ENCODE measurements at places on chromosomes 3 and 15.

DNA sequence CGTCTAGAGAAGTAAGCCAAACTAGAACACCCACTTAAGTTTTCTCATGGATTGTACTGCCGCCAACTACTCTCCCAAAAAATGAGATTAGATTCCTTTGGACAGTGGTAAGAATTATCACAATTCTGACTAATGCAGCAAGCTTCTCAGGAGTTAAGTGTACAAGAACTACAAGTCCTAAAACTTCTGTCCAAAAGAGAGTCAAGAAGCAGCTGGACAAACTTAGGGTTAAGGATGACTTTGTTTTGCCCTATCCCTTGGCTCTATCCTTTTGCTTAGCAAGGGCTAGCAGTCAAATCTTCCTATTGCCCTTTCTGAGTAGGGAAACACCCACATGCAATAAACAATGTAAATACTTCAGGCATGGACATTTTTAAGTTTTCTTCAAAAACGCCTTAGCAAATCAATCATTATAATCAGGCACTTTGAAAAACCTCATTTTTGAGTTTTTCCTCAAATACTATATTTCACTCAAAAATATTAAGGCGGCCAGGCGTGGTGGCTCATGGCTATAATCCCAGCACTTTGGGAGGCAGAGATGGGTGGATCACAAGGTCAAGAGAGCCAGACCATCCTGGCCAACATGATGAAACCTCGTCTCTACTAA, 19.5 kb downstream of the RAF1 start:
- DNase-seq = no peak

DNA sequence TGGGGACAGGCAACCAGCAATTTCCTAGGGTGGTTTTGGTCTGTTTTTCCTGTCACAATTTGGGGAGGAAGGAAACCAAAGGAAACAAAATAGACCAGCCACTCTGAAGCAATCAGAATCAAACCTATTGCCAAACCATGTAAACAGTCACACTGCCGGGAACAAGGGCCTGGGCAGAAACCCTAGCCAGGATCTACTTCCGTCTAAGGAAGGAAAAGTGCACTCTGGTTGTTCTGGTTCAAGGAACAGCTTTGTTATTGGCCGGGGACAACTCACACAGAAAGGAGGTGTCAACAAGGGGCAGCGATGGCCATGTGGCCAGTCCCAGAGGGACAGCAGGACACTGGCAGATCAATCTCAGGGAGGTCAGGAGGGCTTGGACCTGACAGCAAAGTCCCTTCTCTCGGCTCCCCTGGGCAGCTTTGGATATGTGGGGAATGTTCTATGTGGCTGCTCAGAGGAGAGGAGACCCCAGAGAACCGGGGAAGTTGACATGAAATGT, 17.5 kb upstream of the RAD18 start:
- DNase-seq = no peak

- no peak for DNase-seq
These were observed 25.0 kb upstream of the CYP11A1 start for GRCh38 chr15:74392451-74392830.

DNA sequence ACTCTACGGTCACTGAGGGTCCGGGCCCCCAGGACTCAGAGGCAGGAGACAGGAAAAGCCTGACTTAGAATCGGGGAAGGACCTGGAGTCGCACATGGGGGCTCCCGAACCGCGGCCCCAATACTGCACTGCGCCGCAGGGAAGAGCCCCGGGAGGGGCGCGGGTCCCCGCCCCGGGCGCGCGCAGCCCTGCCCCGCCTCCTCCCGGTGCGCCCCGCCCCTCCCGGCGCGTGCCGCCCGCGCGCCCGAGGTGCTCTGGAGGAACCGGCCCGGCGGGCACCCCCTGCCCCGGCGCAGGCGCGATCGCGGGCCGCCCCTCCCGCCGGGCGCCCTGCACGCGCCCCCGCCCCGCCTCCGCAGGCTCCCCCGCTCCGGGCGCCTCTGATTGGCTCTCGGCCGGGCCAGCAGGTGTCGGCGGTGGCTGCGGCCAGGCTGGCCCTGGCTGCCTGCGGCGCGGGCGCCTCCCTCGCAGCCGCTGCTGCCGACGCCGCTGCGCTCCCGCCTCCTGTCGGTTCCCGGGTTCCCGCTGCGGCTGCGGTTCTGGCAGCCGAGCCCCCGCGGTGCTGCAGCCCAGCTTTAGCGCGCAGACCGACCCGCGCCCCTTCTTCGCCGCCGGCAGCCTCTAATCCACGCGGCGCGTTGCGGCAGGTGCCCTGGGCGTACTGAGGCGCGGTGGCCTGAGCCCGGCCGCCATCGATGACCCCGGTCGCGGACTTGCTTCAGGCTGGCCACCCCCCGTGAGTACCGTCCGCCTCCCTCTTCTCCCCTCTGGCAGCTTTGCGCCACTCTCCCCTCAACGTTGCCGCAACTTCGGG, at the start of gene MYRIP:
Gene MYRIP, plus strand, starts transcription at position 429 of the 814 bp plus-strand sequence. CDS start 91,208 bp downstream, outside the sequence.
- DNase-seq = no peak

DNA sequence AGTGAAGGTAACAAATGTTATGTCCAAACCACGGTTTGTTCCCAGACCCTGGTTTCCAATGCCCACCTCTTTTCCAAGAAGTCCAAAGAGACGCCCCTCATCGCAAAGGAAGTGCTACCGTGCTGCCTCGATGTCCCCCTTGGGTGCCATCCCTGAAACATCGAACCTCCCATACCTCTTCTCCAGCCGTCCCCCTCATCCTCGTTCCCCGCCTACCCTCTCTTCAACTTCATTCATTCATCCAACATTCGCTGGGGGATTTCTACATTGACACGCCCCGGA, 467 bp downstream of the TIPIN start:
- DNase-seq = no peak

GRCh38 chr15:99071091-99071680, 33.7 kb upstream of the SYNM start:
- DNase-seq = no peak

GRCh38 chr3:33834096-33834453, 35.6 kb downstream of the PDCD6IP start:
- DNase-seq = no peak

DNA sequence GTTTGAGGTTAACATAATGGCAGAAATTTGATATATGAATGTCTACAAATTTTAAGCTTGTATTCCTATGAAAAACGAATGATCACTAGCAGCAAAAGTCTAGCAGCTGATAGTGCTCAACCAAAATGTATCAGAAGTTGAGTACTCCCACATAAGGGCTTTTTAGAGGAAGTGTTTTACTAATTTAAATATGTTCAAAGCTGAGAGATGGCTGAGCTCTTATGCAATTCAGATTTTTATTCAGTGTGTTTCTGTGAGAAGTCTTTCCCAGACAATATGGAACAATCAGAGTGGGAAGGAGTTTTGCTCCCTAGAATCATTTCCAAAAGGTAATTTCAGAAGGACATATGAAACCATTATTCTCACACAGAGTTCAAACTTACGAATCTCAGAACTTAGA, 327.0 kb downstream of the ZPLD1 start:
- DNase-seq = no peak

DNA sequence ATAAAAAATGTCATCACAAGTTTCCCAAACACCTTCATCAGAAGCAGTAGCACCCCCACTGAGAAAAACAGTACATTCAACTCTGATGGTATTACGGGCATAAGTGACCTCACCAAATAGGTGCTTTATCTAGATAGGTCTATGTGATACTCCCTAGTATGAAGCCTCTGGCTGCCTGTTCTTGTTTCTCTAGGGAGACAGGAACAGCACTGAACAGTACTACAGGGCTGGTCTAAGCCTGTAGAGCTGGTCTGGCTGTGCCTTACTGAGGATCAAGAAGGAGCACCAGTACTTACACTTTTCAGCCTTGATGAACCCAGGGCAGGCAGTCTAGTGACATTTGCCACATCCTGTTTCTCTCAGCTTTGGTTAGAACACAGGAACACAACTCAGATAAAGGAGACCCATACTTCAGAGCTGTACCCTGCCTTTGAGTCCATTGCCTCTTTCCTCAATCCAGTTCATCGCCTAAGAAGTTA, 35.9 kb downstream of the OXNAD1 start:
- peak; percentile 53 for DNase-seq

DNA sequence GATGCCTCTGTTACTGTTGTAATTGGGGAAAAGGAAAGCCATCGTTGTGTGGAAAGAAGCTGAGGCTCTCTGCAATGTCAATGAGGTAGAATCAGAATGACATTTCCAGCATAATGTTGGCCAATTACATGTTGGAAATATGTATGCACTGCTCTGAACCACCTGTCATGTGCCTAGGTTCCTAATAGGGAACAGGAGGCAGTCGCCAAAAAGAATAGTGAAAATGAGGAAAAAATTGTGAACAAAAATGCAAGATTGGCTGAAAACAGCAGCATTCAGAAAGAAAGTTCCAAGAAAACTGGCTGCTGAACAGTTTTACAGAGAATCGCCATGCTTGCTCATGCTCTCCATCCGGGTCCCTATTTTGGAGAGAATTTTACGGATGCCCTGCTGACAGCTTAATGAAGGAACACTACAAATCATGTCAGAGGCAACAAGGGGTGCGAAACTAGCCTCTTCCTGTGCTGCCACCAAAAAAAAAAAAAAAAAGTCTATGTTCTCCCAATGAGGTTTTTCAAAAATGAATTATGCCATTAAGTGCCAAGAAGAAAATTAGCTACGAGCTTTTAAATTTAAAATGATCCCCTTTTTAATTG, 305.9 kb upstream of the ARRDC4 start:
- no peak for DNase-seq

DNA sequence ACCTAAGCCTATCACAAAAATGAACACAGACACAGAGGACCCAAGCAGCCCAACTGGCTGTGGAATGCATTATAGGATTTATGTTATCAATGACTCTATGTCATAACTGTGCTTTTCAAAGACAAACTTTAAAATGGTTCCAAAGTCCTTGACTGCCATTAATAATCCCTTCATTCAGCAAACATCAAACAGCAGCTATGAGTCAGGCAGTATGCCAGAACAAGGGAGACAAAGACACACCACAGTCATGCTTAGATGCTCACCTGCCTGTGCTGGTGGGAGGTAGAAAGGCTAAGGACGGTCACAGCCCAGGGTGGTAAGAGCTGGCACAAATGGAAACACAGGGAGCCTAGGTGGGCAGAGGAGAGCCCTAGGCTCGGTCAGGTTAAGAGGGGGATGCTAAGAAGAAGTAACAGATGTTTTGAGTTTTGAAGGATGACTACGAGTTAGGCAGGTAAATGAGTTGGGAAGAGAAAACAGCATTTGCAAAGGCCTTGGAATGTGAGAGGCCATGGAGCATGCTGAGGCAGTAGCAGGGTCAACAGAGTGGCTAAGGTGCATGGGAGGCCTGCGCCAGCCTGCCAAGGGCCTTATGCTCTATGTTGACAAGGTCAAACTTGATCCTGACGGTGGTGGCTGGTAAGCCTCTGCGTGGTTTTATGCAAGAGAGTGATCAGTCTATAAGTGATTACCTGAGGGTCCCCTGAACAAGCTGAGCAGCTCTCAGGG, 23.0 kb downstream of the NMNAT3 start:
- no peak for DNase-seq

GRCh38 chr3:114718071-114718897, 424.5 kb downstream of the TIGIT start:
- no peak for DNase-seq

- DNase-seq = no peak
These were observed 12.4 kb downstream of the GYG1 start for GRCh38 chr3:149003653-149004305.

GRCh38 chr3:37291275-37291700, 116.9 kb upstream of the LRRFIP2 start:
- DNase-seq = no peak

- no peak for DNase-seq
These were observed 13.3 kb downstream of the TRIM71 start for GRCh38 chr3:32831062-32831461.

- no peak for DNase-seq
These were observed 1.2 kb downstream of the CADPS start for GRCh38 chr3:62873761-62874710.

DNA sequence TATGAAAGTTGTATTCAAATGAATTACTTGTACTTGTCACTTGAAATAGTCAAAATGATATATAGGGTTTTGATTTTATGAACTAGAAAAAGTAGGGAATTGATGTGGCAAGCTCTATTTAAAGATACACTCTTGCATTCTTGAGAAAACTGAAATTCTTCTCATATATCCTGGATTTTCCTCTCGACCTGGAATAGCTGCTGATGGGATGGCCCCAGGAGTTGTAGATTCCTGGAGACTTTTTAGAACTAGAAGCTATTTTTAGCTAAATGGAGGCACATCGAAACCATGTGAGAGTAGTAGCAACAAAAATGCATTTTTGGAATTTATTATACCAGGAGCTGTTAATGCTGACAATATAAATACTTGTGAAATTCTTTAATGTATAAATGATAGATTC, 125.9 kb downstream of the LEKR1 start:
- no peak for DNase-seq

- no peak for DNase-seq
These were observed 54.9 kb downstream of the KIF9 start for GRCh38 chr3:47227678-47228077.

DNA sequence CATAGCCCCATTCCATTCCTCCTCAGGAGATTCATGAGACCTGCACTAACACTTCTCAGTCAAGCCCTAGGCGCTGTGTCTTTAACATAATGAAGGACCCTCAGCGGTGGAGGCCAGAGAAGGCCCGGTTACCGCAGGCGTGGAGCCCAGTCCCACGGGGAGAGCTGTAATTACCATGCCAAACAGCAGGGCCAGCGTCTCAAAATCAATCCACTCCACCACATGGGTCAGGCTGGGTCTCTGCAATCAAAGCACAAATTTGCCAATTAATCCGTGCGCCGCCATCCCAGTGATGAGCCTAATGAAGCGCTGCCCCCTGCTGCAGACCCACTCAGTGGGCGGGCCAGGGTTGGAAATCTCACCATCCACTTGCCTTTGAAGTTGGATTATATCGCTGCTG, 109.7 kb downstream of the OCA2 start:
- DNase-seq = no peak

DNA sequence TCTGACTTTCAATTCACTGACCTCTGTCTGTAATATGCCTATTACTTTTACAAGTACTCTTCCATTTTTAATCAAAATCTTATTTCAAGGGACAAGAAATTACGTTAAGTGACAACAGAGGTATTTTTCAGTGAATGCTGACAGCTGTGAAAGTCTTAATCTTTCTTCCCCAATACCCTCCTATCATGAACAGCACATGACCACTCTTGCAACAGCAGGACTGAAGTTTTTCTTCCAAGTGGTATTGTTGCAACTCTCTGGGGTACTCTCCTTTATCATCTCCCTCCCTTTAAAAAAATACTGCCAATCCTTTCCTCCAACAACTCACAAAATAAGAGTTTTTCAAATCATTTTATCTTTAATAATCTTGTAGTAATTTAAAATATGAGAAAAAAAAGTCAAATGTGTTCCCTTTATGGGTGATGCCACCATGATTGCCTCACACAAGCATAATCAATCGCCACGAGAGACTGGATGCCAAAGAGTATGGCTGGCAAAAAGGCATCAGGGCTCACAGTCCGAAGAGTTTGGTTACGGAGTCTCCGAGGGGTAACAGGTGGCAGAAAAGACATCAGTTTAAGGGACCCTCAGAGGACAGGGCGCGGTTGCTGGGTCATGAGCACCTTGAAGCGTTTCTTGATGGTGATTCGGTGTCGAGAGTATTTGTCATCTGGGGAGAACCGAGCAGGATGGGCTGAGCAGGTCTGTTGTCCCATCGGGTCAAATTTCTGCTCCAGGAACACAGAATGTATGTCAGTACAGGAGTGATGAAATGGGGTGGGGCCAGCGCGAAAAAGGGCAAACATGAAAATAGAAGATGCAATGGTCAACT, 1.3 kb downstream of the NOP10 start:
- DNase-seq = no peak
